ENCODE measurements at places on chromosomes 13 and 19.

DNA sequence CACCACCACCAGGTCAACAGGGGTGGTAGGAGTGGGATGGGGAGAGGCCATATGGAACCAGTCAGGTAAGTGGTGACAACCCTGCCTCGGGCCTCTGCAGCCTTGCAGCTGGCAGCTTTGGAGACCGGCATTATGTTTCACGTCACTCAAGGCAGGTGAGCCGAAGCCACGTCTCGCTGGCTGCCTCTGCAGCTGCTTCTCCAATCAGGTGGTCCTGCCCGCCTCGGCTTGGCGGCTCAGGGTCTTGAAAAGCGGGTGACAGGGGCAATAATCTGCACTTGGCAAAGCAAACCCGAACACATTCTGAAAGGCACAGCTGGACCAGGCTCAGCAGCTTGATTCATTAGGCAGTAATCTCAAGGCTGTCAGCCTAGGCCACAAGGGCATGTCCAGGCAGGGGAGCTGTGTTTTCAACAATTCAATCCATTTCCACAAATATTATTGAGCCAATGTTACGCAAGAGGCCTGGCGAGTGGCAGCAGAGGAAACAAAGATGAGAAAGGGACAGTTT is 77.4 kb upstream of the PCDH8 start:
- DNase-seq = no peak

GRCh38 chr19:57305056-57305455 is 15.2 kb upstream of the ZNF543 start:
- DNase-seq = no peak

DNA sequence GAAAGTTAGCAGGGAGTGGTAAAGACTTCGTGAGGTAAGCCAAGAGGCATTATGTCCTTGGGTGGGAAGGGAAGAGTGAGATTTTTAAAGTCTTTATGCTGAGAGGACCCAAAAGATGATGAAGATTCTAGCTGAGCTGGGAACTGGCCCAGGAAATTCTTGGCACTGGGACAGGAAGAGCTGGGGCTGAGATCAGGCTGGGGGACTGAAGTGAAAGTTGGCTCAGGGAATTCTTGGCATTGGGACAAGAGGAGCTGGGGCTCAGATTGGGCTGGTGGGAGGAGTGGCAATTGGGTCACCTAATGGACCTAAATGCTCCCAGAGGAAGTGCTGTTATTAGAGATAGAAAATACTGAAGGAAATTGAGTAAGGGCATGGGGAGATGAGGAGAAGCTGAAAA is 8.8 kb downstream of the SCEL start:
- DNase-seq = peak; percentile 21

- no peak for DNase-seq
These were observed 149.2 kb upstream of the RNF113B start for GRCh38 chr13:98326291-98326690.

DNA sequence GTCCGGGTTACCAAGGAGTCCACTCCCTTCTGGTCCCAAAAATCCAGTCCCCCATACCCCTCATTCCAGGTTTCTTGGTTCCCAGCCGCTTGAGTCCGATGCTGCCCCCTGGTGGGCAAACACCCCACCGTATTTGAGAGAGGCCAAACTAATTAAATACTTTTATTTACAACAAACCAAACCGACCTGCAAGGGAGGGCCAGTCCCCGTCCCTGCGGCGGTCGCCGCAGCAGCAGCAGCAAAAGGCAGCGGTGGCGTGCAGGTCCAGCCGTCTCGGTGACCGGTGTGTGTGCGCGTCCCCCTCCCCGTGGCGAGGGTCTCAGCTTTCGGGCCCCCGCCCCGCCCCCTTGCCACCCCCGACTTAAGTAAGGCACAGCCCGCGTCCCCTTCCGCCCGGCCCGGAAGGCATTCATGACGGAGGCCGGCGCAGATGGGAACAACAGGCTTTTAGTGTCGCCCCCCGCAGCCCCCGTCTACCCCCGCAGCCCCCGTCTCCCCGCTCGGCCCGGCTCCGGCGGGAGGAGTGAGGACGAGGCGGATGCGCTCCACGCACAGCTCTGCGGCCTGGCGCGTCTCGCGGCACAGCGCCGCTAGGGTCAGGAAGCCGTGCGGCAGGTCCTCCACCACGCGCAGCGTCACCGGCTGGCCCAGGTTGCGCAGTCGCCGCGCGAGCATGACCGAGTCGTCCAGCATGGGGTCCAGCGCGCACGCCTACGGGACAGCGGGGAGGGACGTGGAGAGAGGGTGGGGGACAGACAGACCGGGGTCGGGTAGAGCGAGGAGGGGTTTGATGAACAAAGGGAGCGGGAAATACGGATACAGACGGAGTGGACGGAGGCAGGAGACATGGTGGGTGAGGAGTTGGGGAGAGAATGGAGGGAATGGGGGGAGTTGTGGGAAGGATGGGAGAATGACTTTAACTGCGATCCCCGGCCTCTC is 11.5 kb upstream of the CNFN start:
- DNase-seq = peak; percentile 74

- no peak for DNase-seq
These were observed 12.0 kb upstream of the NUMBL start for GRCh38 chr19:40702337-40703012.

DNA sequence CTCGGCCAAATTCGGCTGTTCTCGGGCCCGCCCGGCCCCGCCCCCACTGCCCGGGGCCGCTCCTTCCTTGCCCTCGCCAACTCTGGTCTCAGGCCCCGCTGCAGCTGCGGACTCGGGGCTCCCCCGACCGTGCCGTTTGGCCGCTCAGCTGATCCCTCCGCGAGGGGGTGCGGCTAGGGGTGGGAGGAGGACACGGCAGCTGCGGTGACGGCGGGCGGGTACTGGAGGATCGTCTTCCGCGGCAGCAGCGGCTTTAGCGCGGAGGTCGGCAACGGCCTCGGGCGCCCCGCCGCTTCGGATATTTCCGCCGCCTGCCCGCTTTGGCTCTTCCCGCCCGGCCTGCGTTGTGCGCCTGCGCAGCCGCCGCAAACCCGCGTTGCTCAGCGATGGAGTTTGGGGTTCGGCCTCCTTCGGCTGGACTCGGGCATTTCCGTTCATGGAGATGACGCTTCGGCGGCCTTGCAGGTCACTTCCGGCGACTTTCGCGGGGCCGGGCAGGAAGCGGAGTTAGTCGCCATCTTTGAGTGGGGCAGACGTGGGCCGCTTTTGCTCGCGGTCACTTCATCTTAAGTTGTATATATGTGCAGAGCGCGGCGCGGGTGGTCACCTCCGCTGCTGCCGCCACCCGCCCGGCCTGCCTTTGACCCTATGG is 338 bp upstream of the UBE2M start:
- DNase-seq = peak; percentile 98

DNA sequence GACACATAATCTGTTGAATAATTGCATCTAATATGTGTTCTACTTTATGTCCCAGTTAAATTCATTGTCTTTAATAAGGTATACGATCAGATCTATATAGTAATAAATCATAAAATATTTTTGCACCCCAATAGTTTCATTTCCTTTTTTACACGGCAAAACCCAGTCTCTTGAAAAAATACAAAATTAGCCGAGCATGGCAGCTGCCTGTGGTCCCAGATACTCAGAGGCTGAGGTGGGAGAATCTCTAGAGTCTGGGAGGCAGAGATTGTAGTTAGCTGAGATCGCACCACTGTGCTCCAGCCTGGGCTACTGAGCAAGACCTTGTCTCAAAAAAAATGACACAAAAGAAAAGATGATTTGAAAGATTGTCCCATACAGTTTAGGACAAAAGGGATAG is 52.3 kb upstream of the PARP4 start:
- no peak for DNase-seq

GRCh38 chr19:3359015-3359918 is 7.1 kb upstream of the NFIC start:
- DNase-seq = peak; percentile 54

- DNase-seq = no peak
These were observed 146.2 kb downstream of the UGGT2 start for GRCh38 chr13:95906999-95907398.

DNA sequence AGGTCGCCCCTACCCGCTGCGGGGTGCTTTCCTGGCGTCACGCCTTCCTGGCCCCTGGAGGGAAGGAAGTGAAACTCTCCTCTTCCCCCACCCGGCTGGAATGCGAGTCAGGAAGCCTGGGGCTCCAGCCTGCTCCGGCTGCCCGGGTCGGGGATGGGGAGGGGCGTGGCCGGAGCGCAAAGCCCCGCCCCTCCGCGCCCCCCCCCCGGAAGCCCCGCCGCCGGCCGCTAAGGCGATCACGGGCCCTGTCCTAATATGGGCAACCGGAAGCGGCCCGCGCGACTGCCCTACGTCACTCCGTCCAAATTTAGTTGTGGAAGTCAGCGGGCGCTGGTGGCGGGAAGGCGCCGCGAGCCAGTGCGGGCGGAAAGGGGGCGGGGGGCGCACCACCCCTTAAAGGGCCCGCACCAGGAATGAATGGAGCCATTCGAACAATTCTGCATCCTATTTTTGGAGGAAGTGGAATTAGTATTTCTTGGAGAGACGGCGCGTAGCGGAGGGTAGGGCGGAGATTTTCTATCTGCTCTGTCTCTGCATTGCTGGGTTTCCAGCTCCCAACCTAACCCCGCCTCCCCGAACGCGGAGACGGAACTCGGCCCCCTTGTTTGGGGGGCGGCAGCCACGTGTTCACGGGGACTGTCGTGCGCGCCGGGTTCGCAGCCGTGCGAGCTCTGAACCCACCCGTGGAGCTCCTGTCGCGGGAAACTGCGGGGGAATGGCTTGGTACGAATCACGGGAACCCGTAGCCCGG is 1.6 kb downstream of the IER2 start:
- peak; percentile 97 for DNase-seq
